T-helper 2 cell (primary cell): ENCODE measurements at places on chromosomes 7 and 10.

GRCh38 chr7:155795951-155796350 lies 16.3 kb downstream of the SHH start:
- no peak for DNase-seq

DNA sequence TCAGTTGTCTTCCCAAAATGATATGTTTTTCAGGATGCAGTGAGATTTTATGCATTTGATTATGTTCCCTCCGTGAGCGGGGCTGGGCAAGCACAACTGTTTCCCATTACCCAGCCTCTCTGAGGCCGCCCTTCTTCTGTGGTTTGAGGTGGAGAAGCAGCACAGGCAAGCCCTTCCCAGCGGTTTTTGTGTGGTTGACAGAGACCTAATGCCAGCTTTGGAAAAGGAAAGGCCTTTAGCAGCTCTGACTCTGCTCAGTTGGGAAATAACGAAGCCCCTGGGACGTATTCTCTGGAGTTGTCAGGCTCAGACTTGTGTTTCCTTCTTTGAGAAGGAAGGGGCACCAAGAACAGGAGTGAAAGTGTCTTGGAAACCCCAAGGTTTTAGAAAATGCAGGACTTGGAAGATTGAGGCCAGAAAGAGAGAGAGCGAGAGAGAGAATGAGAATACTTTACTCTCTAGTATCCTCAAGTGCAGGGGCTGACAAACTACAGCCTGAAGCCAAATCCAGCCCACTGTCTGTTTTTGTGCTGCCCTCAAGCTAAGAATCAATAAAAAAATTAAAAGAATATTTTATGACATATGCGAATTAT lies 20.6 kb upstream of the PDCD4 start:
- peak; percentile 35 for DNase-seq

GRCh38 chr7:79352323-79352722 lies 101.1 kb downstream of the MAGI2 start:
- no peak for DNase-seq

DNA sequence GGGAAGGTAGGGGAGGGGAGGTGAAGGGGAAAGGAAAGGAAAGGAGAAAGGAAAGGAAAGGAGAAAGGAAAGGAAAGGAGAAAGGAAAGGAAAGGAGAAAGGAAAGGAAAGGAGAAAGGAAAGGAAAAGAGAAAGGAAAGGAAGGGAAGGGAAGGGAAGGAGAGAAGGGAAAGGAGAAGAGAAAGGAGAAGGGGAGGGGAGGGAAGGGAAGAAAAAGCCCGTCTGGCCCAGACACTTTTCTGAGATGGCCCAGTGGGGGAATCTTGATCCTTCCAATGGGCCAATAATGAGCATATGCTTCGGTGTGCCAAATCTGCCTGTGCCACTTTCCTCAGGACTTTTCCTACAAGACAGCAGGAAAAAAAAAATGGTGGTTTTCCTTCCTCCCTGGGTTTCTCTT lies 64.5 kb downstream of the CH25H start:
- no peak for DNase-seq

- no peak for DNase-seq
These were observed 73.2 kb downstream of the SFMBT2 start for GRCh38 chr10:7337431-7338171.

DNA sequence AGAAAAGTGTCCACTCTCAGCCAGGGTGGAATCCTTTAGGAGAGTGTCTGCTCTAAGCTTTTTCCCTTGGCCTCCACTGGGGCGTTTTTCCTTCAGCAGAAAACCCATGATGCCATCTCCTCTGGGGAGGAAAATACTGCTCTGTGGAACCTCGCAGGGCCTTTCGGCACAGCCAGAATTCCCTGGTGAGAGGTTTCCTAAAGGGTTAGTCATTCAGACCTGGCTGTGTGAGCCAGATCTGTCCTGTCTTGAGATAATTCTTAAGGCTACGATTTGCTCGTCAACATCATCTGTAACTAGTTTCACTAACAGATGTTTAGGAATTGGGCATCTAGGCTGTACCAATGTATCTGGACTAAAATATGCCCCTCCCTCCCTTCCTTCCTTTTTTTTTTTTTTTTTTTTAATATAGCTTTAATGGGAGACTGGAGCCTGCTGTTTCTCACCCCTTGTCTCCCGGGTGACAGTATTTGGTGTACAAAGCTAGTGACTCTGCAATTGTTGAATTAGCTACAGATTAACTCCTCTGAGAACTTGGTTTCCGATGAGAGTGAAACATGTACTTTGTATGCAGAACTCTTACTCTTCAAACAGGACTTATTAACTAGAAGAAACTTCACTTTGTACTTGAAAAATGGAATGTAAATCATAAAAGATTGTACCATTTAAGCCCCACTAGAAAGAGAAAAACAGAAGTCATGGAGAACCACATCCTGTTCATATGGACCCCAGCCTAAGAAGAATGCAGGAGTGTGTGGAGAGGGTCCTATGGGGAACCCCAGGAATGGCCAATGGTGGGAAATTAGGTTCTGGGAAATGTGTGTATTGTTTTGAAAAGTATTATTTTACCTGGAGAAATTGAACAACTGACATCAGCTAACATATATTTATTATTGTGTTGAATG lies 230.9 kb downstream of the CAMK1D start:
- no peak for DNase-seq

GRCh38 chr7:156545979-156546378 lies 94.6 kb upstream of the RNF32 start:
- DNase-seq: no peak

GRCh38 chr10:98195120-98195519 lies 60.7 kb downstream of the R3HCC1L start:
- no peak for DNase-seq
